NCI-H1092 treated with DMSO at 0.1 percent for 48 hours (cell line): ENCODE measurements at places on chromosomes 2 and 18.

GRCh38 chr2:162063899-162064298, 10.1 kb downstream of the DPP4 start:
- DNase-seq = no peak

- no peak for DNase-seq
Measured at GRCh38 chr2:223815186-223815883, 22.0 kb downstream of the AP1S3 start.

GRCh38 chr2:156553714-156554442, 117.7 kb downstream of the GPD2 start:
- no peak for DNase-seq

GRCh38 chr2:98948956-98949739, 13.1 kb upstream of the CRACDL start:
- no peak for DNase-seq

GRCh38 chr18:74242438-74243096, 49.2 kb downstream of the CYB5A start:
- DNase-seq = peak; percentile 30

GRCh38 chr2:72026819-72027425, 120.7 kb downstream of the CYP26B1 start:
- DNase-seq = no peak

DNA sequence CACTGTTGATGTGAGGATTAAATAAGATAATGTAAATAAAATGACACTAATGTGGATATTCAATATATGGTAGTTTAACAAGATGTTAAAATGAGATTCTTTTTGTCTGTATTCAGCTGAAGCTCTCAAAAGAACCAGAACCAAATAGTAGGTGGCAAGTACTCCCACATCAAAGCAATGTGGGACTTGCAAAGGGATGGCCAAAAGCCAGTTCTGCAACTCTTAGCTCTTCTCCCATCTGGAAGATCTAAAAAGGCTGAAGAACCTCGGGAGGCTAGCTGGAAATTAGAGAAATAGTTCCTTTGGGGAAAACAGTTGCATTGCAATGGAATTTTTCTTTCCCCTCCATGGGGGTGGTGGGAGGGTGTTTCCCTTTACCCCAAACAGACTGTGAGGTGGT, 48.7 kb downstream of the FBXO48 start:
- DNase-seq = no peak

DNA sequence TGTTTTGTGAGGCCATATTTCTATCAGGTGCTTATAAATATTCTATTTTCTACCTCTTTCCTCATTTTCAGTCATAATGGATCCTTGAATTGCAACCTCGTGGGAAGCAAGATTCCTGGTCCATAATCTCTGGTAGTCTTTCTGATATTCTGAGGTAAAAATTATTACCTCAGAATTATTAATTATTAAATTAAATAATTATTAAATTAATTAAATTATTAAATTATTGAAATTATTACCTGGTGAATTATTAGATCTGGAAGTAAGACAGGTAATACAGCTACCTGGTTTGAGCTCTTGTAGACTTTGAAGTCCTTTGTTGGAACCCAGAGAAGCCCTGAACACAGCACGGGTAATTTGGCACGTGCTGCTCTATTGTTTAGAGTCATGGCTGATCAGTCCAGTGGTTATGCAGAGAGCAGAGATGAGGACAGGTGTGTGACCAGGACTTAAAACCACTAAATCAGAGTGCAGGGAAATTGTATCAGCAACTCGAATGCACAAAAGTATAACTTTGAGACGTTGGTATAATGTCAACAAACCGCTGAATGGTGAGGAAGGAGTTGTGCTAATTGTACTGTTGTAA, 46.8 kb upstream of the PTPRM start:
- DNase-seq = no peak

DNA sequence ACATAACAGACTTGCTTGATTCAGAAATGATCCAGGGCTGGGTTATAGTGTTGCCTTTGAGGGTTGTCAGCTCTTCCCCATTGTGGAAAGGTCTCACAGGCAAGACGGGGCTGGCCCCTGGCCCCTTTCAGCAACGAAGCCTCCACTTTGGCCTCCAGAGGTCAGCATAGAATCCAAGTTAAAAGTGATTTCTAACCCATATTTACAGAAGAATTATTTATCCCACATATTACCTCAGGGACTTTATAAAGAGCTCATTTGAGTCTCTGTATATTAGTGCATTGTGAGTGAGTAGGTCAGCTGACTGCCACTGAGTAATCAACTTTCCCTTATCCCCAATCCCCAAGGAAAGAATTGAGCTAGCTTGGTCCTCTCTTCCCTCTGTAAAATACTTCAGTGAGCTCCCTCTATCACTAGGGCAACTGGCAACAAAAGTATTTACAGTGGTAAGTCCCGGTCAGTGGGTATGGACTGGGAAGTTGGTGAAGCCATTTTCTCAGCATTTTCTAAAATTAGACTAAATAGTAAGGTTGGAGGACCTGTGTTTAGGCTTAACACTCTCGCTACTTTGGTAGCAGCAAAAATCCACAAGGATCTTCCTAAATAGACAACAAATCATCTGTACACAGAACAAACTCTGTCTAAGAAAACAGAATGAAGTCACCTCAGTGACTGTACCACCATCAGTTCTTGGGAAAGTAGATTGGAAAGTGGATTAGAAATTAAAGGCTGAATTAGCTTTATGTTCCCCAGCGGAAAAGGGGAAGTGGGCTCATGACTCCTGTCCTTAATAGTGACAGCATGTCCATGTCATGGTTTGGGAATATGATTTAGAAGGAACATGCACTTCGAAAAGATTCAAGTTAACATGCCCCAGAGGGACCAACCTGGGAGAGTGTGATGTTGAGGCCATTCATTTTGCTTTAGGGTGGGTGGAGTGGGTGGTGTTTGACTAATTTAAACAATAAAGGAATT, 171.0 kb upstream of the SIX3 start:
- DNase-seq = peak; percentile 54

- no peak for DNase-seq
Measured at GRCh38 chr2:100928235-100928634, 73.9 kb upstream of the RPL31 start.

GRCh38 chr2:223972656-223973102, 15.4 kb downstream of the MRPL44 start:
- DNase-seq = no peak

DNA sequence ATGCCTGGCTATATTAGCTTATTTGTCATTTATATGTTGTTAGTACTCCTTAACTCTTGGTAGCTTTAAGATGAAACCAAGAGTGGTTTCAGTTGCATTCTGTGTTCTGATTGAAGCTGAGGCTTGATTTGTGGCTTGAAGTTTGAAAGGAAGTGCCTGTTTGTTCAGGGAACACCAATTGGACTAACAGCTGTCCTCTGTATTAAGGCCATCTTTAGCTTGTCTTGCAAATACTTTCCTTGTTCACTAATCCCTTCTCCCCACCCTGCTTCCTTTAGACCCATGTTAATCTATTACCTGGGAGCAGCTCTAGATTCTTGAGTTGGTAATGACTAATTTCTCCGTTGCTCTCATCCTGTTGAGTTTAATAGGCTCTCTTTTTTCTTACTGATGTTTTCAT, 13.4 kb downstream of the ITGA6 start:
- no peak for DNase-seq

DNA sequence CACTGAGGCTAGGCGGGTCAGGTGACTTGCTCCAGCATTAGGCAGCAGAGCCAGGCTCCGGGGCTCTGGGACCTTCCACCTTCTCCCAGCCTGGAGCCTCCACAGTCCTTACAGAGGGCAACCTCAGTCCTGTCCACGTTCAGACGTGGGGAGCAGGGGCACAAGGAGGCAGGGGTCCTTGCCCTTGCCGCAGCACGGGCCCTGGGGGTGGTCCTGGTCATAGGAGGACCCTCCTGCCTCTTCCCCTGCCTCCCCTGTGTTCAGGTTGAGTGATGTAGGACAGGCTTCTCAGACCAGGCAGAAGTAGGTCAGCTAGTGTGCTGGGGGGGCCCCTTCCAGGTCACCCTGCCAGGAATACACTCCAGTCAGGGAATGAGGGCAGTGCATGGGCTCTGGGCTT, 5.4 kb upstream of the ARHGEF4 start:
- DNase-seq = no peak

- DNase-seq = no peak
Measured at GRCh38 chr2:177143444-177143843, 69.2 kb upstream of the HNRNPA3 start.

DNA sequence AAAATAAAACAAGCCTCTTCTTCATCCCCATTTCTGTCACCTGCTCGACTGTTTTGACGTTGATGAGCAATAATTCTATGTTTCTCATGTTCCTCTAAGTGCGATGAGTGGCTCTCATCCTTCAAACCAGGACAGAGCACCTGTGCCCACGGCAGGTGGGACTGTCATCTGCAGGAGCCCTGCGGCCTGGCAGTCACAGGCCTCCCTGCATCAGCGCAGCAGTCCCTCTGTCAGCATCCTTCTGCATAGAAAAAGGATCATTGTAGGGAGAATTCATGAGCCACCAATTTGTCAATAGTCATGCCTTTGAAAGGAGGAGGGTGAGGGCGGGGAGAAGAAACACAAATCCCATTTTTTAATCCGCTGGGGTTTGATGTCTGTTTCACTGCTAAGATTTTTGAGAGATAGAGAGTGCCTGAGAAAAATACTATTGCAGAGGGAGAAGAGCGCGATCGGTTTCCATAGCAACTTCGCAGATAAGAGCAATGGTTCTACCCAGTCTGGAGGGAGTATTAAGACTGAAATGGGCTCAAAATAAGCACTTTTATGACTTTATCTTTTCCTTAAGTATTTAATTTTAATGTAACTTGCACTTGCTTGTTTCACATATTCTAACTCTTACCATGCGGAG, 234.3 kb upstream of the NCKAP5 start:
- no peak for DNase-seq

- DNase-seq = no peak
Measured at GRCh38 chr2:49262801-49263560, 108.7 kb upstream of the FSHR start.

GRCh38 chr2:11032396-11032795, 120.7 kb downstream of the KCNF1 start:
- DNase-seq = no peak

- no peak for DNase-seq
Measured at GRCh38 chr2:135800513-135801460, 36.2 kb downstream of the LCT start.

DNA sequence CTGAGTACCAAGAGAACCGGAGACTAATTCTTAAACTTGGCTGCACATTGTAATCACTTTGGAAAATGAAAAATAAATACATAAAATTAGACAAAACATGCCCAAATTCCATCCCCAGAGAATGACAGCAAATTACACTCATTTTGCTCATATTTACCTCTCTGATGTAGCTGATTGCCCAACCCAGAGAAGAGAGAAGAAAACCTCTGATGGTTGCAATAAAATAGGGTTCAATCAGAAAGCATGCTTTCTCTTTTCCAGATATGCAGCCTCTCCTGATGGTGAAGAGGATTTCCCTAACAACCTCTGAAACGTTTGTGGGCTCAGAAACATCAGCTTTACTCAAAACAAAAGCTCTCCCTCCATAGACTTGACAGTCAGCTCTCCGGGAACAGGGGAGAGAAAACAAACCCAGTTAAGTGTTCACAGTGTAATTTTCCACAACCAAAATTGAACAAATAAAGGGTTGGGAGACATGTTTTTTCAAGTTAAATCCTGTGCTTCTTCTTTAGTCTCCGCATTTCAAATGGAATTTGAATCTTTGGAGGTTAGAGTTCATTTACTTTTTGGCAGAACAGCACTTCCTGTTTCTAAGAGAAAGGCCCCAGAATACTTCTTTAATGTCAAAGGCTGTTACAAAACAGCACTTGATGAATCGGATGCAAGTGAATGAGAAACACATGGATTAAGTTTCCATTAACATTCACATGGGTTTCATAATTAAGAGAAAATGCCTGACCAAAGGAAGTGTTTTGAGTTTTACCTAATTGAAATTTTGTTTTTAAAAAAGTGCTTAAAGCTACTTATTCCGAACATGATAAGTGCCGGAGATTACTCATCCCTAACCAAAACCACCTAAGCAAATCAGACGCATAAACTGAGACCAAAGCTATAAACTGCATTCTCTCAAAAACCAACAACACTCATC, 570.1 kb upstream of the SYT4 start:
- DNase-seq = no peak

DNA sequence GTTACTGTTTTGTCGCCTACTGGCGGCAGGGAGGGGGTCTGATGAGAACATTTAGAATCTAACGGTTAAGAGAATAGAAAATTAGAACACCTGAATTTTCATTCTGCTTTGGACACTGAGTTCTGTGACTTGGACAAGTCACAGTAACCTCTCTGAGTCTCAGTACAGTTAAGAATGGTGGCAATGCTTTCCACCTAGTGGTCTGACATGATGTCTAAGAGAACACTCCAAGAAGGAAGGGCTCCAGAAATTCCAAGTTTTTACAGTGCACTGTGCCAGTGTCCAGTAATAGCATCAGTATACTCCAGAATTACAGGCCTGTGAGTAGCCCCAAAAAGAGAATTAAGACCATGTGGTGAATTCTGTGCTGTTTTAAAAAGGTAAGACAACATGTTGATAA, 174.1 kb upstream of the ZFP36L2 start:
- no peak for DNase-seq

- DNase-seq = no peak
Measured at GRCh38 chr2:226831266-226831665, 4.6 kb upstream of the RHBDD1 start.
